Cardiac atrium fibroblast (primary cell): ENCODE measurements at places on chromosomes 2 and 18. TPM values are rescaled to one million over a fixed set of nuclear protein-coding genes. Genes with fewer than 3 reads are reported as not detected.

MARS2 gene
- 2.5 and 4.5 TPM in 2 replicates for total RNA-seq

MEIS1 gene
- 9.1 and 12.3 TPM in 2 replicates for total RNA-seq

C2orf72 gene
- total RNA-seq: 2.1 and 3.2 TPM in 2 replicates

AGXT gene
- not detected in 2 replicates for total RNA-seq

ACOXL gene
- total RNA-seq: not detected in 2 replicates

C1D gene
- total RNA-seq: 17.0 and 19.5 TPM in 2 replicates

ESCO1 gene
- 10.5 and 10.8 TPM in 2 replicates for total RNA-seq

VAMP5 gene
- 30.6 and 43.5 TPM in 2 replicates for total RNA-seq

CLIP4 gene
- total RNA-seq: 28.8 and 34.3 TPM in 2 replicates

SETBP1 gene
- total RNA-seq: 1.4 and 2.3 TPM in 2 replicates

SCN2A gene
- not detected in 2 replicates for total RNA-seq

PLCL1 gene
- total RNA-seq: 9.2 and 21.2 TPM in 2 replicates

NYAP2 gene
- total RNA-seq: not detected in 2 replicates

ASB18 gene
- total RNA-seq: not detected in 2 replicates

FTCDNL1 gene
- total RNA-seq: not detected in 2 replicates

ZNF892 gene
- total RNA-seq: 0.18 and 1.5 TPM in 2 replicates

STARD6 gene
- total RNA-seq: not detected in 2 replicates

TMEM178A gene
- 5.7 TPM in 1 of 2 replicates, not detected in the other for total RNA-seq

TMEM127 gene
- 26.7 and 28.0 TPM in 2 replicates for total RNA-seq

LMAN2L gene
- total RNA-seq: 10.3 and 15.9 TPM in 2 replicates

MOGAT1 gene
- not detected in 2 replicates for total RNA-seq

SPP2 gene
- not detected in 2 replicates for total RNA-seq
